ENCODE measurements at places on chromosomes 12 and 14. TPM values are rescaled to one million over a fixed set of nuclear protein-coding genes. Genes with fewer than 3 reads are reported as not detected.

- no peak overlapping the region for H3K4me3 ChIP-seq
- peak overlapping the region; percentile 48 for H3K27ac ChIP-seq
- H3K27me3 ChIP-seq, result no peaks in the 10 kb centered on the region
Measured at GRCh38 chr12:79127271-79127751, 262.7 kb downstream of the SYT1 start.

DNA sequence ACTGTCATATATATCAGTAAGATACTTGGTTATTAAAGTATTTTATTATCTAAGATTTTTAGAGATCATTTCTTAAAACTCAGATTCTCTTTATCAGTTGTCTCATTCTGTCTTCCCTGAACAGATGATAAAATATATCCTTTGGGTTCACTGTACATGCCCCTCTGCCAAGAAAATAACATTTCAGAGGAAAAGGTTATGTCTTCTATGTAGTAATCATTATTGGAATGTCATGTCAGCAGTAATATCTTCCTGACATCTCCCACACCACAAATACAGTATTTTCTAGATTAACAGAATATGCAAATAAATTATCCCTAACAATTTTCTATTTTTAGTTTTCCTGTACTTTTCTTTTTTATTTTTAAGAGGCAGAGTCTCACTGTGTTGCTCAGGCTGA is 26.0 kb downstream of the BTBD7 start:
- peaks cover 6% of the 10 kb centered on the region for H3K4me1 ChIP-seq
- H3K36me3 ChIP-seq, result no peaks in the 10 kb centered on the region

The ADCK1 gene
- polyA plus RNA-seq, result 11.4 TPM

GRCh38 chr14:51824191-51824590 is 36.2 kb upstream of the GNG2 start:
- H3K36me3 ChIP-seq, result no peaks in the 10 kb centered on the region
- no peaks in the 10 kb centered on the region for H3K27me3 ChIP-seq
- H3K4me3 ChIP-seq, result no peak overlapping the region
- DNase-seq, result no peak

DNA sequence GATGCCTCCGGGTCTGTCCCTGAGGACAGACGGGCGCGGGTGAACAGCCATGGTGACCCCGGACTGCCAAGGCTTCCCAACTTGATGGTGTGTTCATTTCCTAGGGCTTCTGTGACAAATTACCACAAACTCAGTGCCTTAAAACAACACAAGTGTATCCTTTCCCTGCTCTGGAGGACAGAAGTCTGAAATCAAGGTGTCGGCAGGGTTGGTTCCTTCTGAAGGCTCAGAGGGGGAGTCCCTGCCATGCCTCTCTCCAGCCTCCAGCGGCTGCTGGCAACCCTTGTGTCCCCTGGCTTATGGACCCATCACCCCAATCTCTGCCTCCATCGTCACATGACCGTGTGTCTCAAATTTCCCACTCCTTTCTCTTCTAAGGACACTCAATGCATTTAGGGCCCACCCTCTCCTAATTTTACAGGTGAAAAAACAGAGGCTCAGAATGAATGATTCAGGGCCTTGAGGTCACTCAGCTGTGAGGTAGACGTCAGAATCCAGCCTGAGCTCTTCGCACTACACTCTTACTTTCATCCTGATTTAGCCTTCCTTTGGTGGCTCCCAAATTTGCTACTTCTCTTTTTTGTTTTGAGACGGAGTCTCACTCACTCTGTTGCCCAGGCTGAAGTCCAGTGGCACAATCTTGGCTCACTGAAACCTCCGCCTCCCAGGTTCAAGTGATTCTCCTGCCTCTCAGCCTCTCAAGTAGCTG is 45.4 kb downstream of the VCPKMT start:
- no peak overlapping the region for H3K4me3 ChIP-seq
- H3K27me3 ChIP-seq, result no peaks in the 10 kb centered on the region
- H3K4me1 ChIP-seq, result no peaks in the 10 kb centered on the region

The USP44 gene
- polyA plus RNA-seq, result 0.18 TPM

DNA sequence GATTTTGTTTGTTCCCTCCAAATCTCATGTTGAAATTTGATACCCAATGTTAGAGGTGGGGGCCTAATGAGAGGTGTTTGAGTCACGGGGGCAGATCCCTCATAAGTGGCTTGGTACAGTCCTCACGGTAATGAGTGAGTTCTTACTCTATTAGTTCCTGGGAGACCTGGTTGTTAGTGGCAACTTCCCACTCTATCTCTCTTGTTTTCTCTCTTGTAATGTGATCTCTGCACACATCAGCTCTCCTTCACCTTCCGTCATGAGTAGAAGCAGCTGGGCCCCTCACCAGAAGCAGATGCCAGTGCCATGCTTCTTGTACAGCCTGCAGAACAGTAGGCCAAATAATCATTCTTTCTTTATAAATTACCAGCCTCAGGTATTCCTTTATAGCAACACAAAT is 29.6 kb upstream of the KCNK10 start:
- no peaks in the 10 kb centered on the region for H3K4me1 ChIP-seq
- no peaks in the 10 kb centered on the region for H3K27me3 ChIP-seq
- H3K27ac ChIP-seq, result no peak overlapping the region
- no peak for DNase-seq
- no peak overlapping the region for H3K4me3 ChIP-seq

The NPFF gene
- polyA plus RNA-seq, result not detected

DNA sequence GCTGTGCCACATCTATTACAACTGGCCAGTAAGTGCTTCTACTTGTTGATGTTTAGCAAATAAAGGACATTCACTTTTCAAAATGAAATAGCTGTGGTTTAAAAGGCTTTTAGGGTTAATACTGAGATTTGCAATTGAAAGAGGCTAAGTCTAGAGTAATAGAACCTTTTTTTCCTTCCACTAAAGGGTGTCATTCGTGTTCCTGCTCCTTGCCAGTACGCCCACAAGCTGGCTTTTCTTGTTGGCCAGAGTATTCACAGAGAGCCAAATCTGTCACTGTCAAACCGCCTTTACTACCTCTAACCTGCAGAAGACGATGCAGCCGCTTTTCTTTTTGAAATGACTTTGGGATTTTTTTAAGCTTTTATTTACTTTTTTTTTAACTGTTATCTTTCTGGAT is 33.6 kb downstream of the PIWIL1 start:
- peaks cover 10% of the 10 kb centered on the region for H3K4me1 ChIP-seq
- no peaks in the 10 kb centered on the region for H3K36me3 ChIP-seq
- DNase-seq, result no peak
- H3K4me3 ChIP-seq, result no peak overlapping the region
- H3K27me3 ChIP-seq, result no peaks in the 10 kb centered on the region

GRCh38 chr12:110916295-110916875 is 4.0 kb downstream of the MYL2 start:
- H3K4me3 ChIP-seq, result no peak overlapping the region
- H3K36me3 ChIP-seq, result no peaks in the 10 kb centered on the region
- DNase-seq, result no peak
- H3K4me1 ChIP-seq, result no peaks in the 10 kb centered on the region

The ZNF410 gene
- 22.8 TPM for polyA plus RNA-seq

The MIPOL1 gene
- polyA plus RNA-seq, result 0.23 TPM

DNA sequence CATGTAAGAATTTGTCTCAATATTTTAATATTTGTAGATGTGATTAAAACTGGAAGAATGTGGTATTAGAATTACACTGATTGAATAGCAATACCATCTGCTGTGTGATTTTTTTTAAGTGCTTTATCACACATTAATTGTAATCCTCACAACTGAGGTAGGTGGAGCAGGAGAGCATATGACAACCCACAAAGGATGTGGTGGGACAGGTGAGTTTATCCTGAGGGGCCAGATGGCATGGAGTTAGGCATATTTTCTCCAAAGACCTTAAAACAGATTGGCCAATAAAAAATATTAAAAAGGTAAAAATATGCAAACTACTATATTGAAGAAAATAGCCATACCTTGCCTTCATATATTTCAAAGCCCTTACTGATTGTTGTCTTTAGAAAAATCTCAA is 7.8 kb downstream of the LRRC10 start:
- H3K36me3 ChIP-seq, result peaks cover 49% of the 10 kb centered on the region
- no peak overlapping the region for H3K27ac ChIP-seq

The KRT78 gene
- not detected for polyA plus RNA-seq

The HSPB8 gene
- 1.2 TPM for polyA plus RNA-seq

- no peaks in the 10 kb centered on the region for H3K27me3 ChIP-seq
- H3K36me3 ChIP-seq, result no peaks in the 10 kb centered on the region
- no peak overlapping the region for H3K27ac ChIP-seq
- H3K4me3 ChIP-seq, result no peak overlapping the region
Measured at GRCh38 chr14:55713486-55713885, 133.5 kb downstream of the KTN1 start.

GRCh38 chr14:74634481-74634880 is 22.4 kb upstream of the LTBP2 start:
- H3K36me3 ChIP-seq, result no peaks in the 10 kb centered on the region
- H3K27ac ChIP-seq, result no peak overlapping the region
- H3K4me1 ChIP-seq, result peaks cover 43% of the 10 kb centered on the region
- no peaks in the 10 kb centered on the region for H3K27me3 ChIP-seq

The SLC38A6 gene
- 10.4 TPM for polyA plus RNA-seq

DNA sequence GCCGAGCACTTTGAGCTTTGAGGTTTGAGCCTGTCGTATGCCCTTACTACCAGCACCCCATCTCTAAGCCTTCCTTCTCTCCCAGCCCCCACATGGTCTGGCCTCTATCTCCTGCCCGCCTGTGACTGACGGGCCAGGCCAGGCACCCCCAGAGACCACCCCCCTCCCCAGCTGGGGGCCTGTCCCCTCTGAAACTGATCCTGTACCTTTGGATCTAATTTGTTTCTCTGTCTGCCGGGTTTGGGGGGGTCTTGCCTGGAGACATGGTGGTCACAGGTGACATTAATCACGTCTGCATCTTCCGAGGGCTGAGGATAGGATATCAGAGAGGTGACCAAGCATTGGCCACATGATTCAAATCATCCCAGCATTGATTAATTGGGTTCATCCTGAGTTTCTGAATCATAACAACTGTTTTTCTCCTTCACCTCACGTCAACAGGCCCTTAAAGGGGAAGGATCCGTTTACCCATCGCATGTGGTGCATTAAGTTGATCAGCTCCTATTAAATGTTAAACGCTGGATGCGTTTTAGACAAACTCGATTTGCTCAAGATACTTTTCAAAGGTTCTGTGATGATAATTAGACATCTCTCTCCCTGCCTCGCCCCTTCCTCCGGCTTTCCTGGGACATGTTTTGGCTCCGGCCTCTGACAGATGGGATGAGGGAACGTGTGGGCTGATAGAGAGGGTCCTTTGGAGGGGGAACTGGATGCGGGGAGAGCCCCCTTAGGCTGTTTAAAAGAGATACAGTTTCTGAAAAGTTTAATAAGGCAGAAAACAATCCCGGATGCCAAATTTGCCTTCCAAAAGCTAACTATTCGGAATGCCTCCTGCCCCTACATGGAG is 63.3 kb upstream of the TBX3 start:
- H3K27me3 ChIP-seq, result no peaks in the 10 kb centered on the region
- H3K4me3 ChIP-seq, result no peak overlapping the region
- H3K27ac ChIP-seq, result no peak overlapping the region
- H3K36me3 ChIP-seq, result no peaks in the 10 kb centered on the region
- no peak for DNase-seq

The FOXG1 gene
- polyA plus RNA-seq, result not detected

DNA sequence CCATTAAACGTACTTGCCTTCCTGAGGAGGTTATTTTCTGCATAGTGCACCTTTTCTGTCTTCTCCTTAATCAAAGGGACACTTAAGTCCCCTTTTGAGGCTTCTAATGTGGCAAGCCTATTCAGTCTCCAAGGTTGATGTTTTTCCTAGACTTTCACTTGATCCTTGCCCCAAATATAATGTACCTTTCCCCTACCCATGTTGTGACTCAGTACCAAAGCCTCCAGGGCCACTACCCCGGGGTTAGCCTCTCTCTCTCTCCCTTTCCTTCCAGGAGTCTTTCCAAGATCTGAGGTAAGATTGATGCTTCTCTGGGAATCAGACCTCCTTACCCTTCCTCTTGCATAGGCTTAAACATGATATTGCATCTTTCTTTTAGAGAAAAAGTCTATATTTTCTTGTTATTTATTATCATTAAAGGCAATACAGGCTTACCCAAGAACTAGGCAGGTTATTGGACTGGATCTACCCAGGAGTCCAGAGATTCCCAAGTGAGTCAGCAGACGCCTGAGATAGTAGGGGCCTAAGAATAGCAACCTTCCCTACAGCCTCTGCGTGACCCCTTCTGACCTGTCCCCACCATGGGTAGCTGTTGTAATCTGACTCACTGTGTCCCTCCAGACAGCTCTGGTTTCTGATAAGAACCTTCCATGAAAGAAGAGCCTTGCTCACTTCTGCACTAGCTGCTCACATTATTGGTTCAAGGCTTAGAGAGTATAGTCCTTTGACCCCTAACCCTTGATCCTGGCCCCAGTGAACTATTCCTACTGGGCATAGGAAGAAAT is 172.9 kb downstream of the ZFP36L1 start:
- peaks cover 3% of the 10 kb centered on the region for H3K36me3 ChIP-seq
- no peaks in the 10 kb centered on the region for H3K4me1 ChIP-seq
- no peak for DNase-seq
- no peak overlapping the region for H3K4me3 ChIP-seq
- H3K27ac ChIP-seq, result no peak overlapping the region

The GALNT9 gene
- polyA plus RNA-seq, result not detected

DNA sequence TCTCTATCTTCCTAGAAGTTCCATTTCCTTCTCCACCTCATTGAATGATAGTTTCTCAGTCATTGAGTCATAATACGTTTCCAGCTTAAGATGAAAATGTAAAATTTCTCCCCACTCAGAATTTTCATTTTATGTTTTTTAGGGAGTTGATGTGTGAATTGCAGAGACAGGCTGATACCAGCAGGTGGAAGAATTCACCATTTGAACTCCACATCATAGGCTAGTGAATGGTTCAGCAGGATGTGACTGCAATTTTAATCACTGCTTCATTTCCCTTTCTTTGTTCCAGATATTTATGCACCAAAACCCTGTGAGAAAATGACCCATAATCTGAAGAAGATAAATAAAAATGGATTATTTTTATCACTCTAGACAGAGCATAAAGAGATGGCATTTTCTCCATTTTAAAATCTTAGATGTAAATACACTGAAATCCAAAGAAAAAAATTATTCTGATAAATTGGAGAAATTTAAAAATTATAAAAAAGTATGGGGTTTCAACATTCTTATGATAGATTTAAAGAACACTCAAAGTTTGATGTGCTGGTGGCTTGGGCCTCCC is 10.6 kb upstream of the PYGL start:
- peak overlapping the region; percentile 78 for H3K27ac ChIP-seq
- no peaks in the 10 kb centered on the region for H3K27me3 ChIP-seq
- H3K36me3 ChIP-seq, result no peaks in the 10 kb centered on the region
- DNase-seq, result peak; percentile 72

- H3K27me3 ChIP-seq, result no peaks in the 10 kb centered on the region
- H3K4me3 ChIP-seq, result no peak overlapping the region
- DNase-seq, result no peak
- H3K27ac ChIP-seq, result no peak overlapping the region
- H3K36me3 ChIP-seq, result no peaks in the 10 kb centered on the region
- no peaks in the 10 kb centered on the region for H3K4me1 ChIP-seq
Measured at GRCh38 chr12:128076188-128076587, 190.8 kb upstream of the TMEM132C start.

- no peaks in the 10 kb centered on the region for H3K27me3 ChIP-seq
- no peak overlapping the region for H3K27ac ChIP-seq
- no peak overlapping the region for H3K4me3 ChIP-seq
- peaks cover 17% of the 10 kb centered on the region for H3K36me3 ChIP-seq
Measured at GRCh38 chr12:42332301-42333285, 6.6 kb downstream of the PPHLN1 start.

GRCh38 chr14:56549721-56550120 is 29.9 kb upstream of the TMEM260 start:
- no peak overlapping the region for H3K27ac ChIP-seq
- no peak for DNase-seq
- H3K4me1 ChIP-seq, result no peaks in the 10 kb centered on the region
- H3K27me3 ChIP-seq, result peaks cover 51% of the 10 kb centered on the region
